ENCODE measurements at places on chromosomes 5 and 9. TPM values are rescaled to one million over a fixed set of nuclear protein-coding genes. Genes with fewer than 3 reads are reported as not detected.

The PGM5 gene
- total RNA-seq, result not detected

The TAF1L gene
- total RNA-seq, result not detected

The SPATA31C1 gene
- total RNA-seq, result not detected

The LECT2 gene
- not detected for total RNA-seq

The ZNF366 gene
- total RNA-seq, result not detected

The ABO gene
- not detected for total RNA-seq

The RASGRF2 gene
- 2.1 TPM for total RNA-seq

The LCN9 gene
- total RNA-seq, result not detected

The PCAT7 gene
- 0.71 TPM for total RNA-seq

The TMOD1 gene
- total RNA-seq, result 3.7 TPM

The CD274 gene
- 2.1 TPM for total RNA-seq

The RNF183 gene
- not detected for total RNA-seq

The TMEM161B gene
- 8.1 TPM for total RNA-seq

The SLC23A1 gene
- total RNA-seq, result 1.5 TPM

The PRR7 gene
- 35.4 TPM for total RNA-seq

The DDX4 gene
- total RNA-seq, result 0.02 TPM

The FGF10 gene
- not detected for total RNA-seq

The CDKN2B gene
- total RNA-seq, result not detected

The OTULINL gene
- total RNA-seq, result 4.9 TPM

The ELOVL7 gene
- total RNA-seq, result 9.5 TPM

The PCDHAC1 gene
- total RNA-seq, result 1.1 TPM

The KCNN2 gene
- total RNA-seq, result not detected

The PTGES2 gene
- 102 TPM for total RNA-seq

The GARIN3 gene
- total RNA-seq, result not detected

Measured in A549 treated with CpdA at 1 μM for 4 hours (cell line).